Cortex of kidney (tissue), 1 donor: ENCODE measurements at places on chromosomes 11 and 22.

DNA sequence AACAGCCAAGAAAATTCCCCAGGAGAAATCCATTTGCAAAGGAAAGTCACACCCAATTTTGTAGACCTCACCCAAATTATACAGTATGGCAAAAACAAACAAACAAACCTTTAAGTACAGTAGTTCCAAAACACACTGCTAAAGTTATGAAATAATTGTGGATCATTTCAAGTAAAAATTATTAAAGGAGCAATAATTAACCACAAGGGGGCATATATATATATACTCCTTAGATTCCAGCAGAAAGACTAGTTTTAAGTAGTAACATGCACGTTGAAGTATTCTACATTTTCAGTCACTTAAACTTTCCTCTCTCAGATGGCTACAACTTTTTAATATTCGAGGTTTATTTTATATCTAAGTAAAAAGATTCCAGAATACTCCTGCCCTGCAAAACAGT is 26.8 kb downstream of the RNF141 start:
- no peak for DNase-seq

- DNase-seq: no peak
Measured at GRCh38 chr11:80167766-80168165, 726.9 kb upstream of the TENM4 start.

DNA sequence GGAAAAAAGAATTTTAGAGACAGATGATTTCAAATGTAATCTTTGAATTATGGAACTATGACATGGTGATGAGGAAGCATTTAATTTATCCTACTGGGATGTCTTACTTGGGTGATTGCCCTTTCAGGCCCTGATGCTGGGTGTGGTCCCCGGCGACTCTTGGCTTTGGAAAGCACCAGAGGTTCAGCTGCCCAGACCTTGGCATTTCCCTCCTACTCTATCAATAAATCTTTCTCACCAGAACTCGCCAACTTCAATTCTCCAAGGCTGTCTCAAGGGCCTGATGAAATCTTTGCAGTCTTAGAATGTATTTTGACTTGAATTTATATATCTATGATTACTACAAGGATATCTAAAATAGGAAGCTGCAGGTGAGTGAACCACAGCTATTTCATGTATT is 18.5 kb upstream of the OR4D5 start:
- DNase-seq: no peak

DNA sequence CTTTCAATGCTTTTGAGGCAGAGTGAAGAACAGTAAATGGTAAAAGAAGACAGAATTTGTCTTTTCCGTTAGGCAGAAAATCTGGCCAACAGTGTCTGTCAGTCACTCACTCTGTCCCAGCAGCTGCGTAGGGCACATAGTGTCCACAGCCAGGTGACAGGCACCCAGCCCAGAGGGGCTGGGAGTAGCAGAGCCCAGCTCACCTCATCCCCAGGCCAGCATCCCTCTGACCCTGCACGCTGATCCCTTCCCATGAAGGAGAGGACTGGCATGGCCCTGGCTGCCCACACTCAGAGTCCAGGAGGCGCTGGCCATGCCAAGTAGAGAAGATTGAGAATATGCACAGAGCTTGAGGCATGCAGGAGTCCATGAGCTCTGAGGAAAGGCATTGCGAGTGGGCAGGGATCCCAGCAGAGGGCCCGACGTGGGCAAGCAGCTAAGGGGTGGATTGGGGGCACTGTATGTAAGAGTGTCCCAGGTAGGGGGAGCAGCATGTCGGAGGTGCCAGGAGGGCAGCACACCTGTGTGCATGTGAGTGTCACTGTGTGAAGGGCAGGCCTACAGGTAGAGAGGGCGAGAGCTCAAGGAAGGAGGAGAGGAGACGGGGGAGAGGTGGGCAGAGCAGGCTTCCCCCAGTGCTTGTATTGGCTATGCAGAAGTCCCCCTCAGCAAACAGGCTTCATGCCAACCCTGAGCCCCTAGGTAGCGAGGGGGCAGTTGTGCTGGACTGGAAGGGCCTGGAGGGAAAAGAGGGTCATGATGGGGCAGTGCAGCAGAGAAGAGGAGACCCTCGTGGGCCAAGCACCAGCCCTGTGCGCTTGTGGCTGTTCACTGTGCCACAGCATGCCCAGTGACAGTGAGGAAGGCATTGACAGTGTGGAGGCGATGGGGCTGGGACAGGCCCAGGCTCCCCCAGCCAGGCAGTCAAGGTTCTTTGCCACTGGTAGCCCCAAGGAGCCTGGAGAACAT is 133.8 kb downstream of the OSBP2 start:
- DNase-seq: no peak

- DNase-seq: no peak
Measured at GRCh38 chr11:26805001-26805400, 83.1 kb upstream of the SLC5A12 start.

DNA sequence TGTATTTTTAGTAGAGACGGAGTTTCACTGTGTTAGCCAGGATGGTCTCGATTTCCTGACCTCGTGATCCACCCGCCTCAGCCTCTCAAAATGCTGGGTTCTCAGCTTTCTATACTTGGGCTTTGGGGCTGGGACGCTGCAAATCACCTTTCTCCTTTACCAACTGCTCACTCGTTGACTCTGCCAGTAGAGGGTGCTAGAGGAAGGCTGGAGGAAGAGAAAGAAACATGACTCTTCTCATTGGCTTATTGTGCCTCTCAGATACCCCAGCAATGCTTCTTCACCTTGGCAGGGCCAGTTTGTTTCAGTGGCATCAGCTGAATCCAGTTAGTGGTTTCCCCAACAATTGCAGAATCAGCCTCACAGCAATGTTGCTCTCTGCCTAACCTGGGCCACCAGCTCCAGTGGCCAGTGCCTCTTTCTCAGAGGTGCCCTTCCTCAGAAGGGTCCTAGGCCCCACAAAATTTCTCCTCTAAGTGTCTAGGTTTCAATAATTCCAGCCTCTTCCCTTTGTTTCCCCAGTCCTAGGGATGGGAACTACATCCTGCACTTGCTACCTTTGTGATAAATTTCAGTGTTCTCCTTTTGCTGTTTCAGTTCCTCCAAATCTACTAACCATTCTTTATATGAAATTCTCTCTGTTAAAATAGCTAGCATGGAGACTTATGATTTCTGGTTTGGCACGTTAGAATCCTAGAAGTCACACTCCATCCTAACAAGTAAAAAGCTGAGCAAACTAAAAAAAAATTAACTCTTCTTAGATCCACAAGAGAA is 71.5 kb upstream of the VSTM5 start:
- no peak for DNase-seq

- no peak for DNase-seq
Measured at GRCh38 chr11:34492806-34493414, 20.7 kb downstream of the ELF5 start.

GRCh38 chr11:7595016-7595866 is 78.1 kb downstream of the CYB5R2 start:
- DNase-seq: no peak

DNA sequence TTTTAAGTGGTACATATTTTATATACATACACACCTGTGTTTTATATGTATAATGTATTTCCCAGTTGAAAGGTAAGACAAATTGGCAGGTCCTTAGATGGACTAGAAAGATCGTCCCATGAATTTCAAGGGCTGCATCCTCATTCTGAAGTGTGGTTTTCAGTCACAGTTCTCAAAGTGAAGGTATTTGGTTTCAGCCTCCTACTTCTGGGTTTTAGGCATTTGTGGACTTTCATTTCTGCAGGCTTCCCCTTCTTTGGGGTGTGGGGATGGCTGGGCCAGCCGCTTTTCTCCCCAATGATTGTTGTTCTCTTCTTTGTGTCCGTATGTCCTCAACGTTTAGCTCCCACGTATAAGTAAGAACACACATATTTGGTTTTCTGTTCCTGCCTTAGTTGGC is 10.0 kb downstream of the DCPS start:
- no peak for DNase-seq

DNA sequence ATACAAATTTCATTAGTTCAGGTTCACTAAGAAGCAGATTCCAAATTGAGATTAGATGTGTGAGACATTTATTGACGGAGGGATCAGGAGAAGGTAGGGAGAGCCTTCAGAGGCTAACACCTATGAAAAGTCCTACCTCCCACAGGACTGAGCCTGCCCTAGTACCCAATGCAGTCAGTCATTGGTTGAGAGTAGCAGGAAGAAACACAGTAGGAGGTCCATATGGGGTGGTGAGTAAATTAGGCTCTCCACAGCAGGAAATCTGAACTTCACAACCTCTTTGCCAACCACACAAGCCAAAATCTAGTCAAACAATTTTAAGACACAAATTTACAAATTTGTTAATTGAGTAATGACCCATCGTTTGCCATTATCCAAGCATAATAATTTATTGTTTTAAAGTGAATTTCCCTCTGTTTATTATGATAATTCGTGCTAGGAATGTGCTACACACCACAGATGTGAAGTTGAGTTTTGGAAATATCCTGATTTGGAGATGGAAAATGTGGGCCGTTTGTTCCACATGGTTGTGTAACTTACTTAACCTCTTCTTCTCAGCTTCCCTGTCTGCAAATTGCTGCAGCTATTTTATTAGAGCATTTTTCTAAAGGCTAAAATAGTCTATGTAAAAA is 542.1 kb downstream of the ETS1 start:
- no peak for DNase-seq

DNA sequence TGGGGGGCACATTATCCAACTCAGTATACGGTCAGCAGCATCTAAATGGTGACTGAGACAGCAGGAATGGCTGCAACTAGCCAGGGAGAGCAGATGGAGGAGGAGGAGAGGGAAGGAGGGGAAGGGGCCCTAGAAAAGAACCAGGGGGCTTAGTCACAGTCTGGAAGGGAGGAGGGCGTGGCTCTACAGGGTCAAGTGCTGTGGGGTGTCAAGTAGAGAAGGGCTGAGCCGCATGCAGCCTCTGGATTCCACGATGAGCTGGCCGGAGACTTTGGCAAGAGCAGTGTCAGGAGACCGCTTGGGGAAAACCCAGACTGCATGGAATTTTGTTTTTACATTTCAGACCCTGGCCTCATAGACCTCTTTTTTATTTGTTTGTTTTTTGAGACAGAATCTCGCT is 25.8 kb upstream of the PPFIA1 start:
- no peak for DNase-seq

GRCh38 chr11:114196997-114197703 is 99.0 kb upstream of the NNMT start:
- DNase-seq: no peak
